ENCODE measurements at places on chromosomes 2 and 18.

DNA sequence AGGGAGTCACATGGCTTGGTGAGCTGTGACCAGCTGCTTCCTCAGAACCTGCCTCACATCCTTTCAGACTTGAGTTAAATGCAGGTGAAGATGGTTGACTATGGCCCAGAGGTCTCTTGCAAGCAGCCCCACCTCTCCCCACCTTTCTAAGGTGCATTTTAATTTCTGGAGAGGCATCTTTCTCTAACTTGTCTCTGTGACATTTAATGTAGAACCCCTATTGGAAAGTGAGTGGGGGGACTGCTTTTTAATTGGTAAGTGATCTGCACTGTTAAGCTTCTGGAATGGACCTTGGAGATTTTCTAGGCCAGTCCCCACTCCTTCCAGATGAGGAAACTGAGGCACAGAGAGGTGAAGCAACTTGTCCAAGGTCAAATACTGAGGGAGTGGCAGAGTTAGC, 37.3 kb upstream of the SKOR2 start:
- DNase-seq = no peak

DNA sequence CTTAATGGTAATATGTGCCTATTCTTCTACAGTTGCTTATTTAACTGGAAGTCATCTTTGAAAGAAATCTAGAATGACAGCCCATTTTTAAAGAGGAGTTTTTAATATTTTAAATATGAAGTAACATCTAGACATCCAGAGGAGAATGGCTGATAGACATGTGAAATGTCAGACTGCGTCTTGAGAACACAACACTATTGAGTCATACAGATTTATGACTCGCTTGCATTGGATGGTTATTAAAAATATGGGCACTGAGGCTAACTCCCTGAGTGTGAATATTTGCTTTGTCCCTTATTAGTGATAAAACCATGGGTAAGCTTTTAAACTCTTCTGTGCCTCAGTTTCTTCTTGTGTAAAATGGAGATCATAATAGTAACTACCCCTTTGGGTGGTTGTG, 22.9 kb downstream of the TDRD15 start:
- no peak for DNase-seq

- no peak for DNase-seq
Measured at GRCh38 chr2:232372231-232373208, 6.0 kb upstream of the ALPP start.

GRCh38 chr18:63422864-63423304, 608 bp upstream of the VPS4B start:
- no peak for DNase-seq

DNA sequence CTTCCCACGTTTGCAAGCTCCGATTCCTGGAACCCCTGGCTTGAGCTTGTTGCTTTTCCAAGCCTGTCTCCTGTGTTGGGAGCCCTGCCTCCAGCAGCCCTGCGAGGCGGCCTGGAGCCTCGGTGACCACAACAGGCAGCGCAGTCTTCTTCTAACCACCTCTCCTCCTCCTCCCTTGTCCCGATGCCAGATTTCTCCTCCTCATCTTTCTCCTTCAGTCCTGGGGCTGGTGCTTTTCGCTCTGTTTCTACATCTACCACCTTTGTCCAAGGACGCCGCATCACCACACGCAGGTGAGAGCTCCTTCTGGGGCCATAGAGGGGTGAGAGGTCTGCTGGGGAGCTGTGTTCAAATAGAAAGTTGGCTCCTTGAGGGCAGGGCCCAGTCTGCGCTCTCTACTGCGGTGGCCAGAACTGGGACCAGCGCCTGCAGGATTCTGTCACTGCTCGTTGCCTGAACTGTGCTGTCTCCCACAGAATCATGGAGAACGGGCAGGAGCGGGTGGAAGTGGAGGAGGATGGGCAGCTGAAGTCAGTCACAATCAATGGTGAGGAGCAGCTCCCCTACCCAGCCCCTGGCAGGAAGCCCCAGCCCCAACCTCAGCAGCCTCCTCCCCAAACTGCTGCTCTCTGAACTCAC, 3.9 kb downstream of the DNAJB2 start:
- DNase-seq = no peak

DNA sequence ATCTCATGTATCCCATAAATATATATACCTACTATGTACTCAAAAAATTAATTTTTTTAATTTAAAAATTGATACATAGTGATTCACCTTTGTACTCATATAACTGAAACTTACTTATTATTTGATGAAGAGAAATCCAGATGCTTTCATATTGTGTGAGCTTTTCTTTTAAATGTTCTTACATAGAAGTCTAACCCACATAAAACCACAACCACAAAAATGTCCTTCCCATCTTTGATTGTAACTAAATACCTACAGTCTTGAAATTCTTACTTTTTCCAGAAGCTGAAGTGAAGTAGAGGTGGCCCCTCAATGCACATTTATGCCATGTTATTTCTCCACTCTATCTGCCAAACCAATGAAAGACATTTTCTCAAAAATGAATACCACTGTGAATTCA, 117.9 kb upstream of the COL5A2 start:
- no peak for DNase-seq

- no peak for DNase-seq
Measured at GRCh38 chr2:214103276-214104001, 307.4 kb upstream of the VWC2L start.

- DNase-seq = no peak
Measured at GRCh38 chr2:156003780-156004179, 328.7 kb downstream of the NR4A2 start.

DNA sequence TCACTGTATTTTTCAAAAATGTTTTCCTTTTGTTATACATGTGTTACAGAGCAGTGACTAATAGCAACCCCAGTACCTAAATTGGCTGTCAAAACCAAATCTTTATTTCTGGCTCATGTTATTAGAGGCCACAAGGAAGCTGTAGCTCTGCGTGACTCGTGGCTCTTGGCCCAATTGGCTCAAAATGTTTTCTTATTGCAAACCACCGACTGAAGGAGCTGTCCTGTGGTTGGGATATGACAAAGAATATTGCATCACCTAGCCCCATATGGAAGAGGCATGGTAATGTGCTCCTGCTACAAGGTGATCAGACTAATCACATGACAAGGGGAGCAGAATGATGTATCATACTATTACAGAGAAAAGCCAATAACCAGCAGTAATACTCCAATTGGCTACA, 1058.5 kb downstream of the CBLN2 start:
- DNase-seq = peak; percentile 7

DNA sequence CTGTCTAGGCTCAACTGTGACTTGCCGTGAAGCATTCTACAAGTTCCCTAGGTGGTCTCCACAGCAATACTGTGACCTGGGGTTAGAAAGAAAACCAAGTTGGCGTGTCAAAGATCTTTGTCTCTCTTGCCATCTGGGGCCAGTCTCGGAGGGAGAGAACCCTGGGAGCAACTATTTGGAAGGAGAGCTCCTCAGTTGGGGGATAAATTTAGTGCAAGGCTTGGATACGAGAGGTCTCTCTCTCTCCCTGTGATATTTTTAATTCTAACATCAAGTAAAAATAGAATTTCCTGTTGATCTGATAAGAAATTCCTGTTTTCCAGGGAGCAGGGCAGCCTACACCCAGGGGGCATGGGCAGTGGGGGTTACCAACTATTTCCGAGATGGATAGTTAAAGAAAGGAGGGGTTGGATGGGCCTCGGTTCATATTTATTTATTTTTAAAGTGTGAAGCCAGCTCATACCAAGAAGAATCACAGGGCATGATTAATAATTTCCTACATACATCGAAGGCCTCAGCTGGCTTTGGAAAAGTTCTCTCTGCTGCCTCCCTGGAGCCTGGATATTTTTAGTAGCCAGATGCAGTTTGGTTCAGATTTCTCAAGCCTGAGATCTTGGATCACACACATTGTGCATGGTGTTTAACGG, 62.8 kb downstream of the EHD3 start:
- no peak for DNase-seq

- no peak for DNase-seq
Measured at GRCh38 chr2:56474412-56475158, 290.8 kb downstream of the CCDC85A start.

DNA sequence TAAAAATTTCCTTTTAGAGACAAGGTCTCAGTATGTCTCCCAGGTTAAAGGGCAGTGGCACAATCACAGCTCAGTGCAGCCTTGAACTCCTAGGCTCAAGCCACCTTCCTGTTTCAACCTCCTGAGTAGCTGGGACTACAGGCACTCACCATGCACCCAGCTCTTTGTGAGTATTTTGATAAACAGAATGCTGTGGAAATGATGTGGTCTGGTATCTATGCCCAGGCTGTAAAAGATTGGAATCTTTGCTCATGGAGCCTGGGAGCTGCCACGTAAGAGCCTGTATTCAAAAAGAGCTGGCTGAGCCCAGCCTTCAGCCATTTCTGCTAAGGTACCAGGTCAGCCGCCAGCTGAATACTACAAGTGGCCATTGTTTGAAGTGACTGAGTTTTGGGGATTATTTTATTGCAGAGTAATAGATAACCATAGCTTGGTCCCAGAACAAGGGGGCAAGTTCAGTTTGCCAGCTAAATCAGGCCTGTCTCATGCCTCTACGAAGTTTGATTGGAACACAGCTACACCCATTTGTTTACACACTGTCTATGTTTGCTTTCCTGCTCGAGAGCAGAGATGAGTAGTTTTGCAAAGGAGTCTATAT, 21.3 kb upstream of the ARL5A start:
- DNase-seq = no peak

DNA sequence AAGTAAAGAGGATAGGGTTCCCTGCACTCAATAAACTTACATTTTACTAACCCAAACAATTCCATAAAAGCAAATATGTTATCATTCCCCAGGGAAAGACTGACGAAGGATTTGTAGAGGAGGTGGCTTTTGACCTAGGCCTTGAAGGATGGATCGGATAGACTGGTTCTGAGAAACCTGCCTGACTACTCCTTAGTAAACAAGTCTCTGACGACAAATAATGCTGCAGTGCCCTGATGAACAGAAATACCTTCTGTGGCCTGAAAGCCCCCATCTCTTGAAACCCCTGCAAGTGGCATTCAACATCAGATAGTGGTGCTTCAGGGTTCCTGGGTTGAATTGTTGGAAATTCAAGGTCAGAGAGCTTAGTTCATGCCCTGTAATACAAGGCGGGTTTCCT, 19.2 kb downstream of the PRKCE start:
- DNase-seq = no peak

- DNase-seq = no peak
Measured at GRCh38 chr2:160141912-160142311, 58.2 kb downstream of the ITGB6 start.

GRCh38 chr2:127051116-127052056, 55.6 kb downstream of the BIN1 start:
- DNase-seq = no peak

DNA sequence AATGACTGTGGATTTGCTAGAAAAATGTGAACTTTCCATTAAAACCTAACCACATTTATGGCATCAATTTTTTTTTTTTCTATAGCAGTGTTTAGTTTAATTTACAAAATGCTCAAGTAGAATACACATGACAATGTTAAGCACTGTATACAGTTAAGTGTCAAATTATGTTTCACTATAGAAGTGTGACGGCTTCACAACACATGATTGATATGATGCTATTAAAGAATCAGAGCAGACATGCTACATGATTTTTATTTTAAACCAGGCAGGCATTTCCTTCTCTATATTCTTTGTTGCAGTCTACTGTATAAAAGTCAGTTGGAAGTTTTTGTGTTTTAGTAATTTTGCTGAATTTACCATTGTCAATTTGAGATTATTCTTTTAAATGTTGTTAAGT, 43.6 kb downstream of the PROKR1 start:
- DNase-seq = no peak

DNA sequence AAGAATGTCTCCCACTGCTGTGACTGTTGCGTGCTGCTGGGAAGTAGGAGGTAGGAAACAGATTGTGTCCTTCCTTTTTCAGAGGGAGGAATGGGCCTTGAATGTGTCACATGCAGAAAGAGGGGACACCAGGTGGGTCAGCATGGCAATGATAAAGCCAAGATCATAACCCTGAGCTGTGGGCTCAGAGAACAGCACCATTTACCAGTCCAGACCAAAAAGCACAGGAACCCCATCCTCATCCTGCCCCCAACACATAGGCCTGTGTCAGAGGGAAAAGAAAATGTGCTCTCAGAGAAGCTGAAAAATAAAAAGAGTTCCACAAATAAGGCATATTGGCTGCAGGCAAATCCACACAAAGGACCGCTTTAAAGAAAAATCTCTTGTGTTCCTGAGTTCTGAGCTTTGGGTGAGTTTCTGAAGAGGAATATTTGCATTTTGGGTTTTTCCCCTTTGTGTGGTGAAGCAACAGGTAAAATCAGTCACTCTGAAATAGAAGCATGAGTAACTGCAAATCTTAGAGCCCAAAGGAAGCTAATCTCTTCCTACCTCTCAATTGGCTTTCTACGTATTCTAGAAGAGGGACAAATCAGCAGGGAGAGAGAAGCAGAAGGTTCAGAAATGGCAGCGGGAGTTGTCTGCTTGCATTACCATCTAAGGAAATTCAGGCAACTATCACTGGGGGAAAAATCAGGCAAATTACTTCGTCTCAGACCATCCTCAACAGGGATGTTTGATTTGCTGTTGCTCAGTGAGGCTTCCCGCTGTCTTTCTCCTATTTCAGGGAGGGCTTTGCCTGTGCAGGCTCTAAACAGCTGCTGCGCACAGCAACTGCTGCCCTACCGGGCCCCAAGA, 106.8 kb downstream of the BCL11A start:
- DNase-seq = no peak

DNA sequence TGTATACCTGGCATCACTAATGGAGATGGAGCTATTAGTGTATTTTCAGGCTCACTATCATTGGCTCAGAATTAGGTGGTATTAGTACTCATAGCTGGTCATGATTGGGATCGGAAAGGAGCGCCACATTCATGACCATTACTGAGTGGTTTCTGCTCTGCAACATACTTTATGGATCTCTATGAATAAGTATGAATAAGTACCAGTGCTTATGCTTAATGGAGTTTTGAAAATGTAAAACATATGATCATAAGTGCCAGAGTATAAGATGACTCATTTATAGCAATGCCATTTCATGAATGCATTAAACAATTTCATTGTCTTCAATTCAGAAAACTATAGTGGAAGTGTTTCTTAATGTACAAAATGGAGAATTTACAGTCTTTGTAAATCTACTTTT, 156.7 kb downstream of the GALNT3 start:
- DNase-seq = no peak

GRCh38 chr2:40418614-40419363, 33.1 kb downstream of the SLC8A1 start:
- DNase-seq = no peak

GRCh38 chr2:201969938-201970785, 63.5 kb upstream of the FZD7 start:
- no peak for DNase-seq

DNA sequence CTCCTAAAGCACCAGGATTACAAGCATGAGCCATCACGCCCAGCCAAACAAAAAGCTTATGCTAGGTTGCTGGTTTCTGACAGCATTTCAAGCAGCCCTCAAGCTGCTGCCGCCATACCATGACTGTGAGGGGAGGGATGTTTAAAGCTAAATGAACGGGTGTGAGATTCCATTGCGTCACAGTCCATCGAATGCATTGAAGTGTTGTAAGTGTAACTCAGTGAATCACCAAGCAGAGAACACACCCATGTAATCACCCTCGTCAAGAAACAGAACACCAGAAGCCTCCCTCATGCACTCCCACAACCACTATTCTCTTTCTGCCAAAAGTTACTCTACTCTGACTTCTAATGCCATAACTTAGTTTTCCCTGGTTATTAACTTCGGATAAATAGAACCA, 32.8 kb upstream of the MC5R start:
- no peak for DNase-seq
